ENCODE measurements at places on chromosomes 12 and 14.
A peak's percentile ranks its signal among the peaks of the same experiment; 100 is the strongest.

GRCh38 chr12:47999816-48000215 lies 4.5 kb downstream of the COL2A1 start:
- DNase-seq, result no peak
- H3K27ac ChIP-seq, result no peak overlapping the region
- H3K4me1 ChIP-seq, result peaks cover 34% of the 10 kb centered on the region
- H3K27me3 ChIP-seq, result peaks cover 94% of the 10 kb centered on the region
- no peaks in the 10 kb centered on the region for H3K36me3 ChIP-seq
- H3K4me3 ChIP-seq, result no peak overlapping the region

GRCh38 chr14:103125098-103126070 lies 2.1 kb downstream of the TNFAIP2 start:
- peaks cover 6% of the 10 kb centered on the region for H3K4me1 ChIP-seq
- H3K27me3 ChIP-seq, result peaks cover 32% of the 10 kb centered on the region
- no peaks in the 10 kb centered on the region for H3K36me3 ChIP-seq
- H3K4me3 ChIP-seq, result no peak overlapping the region

- no peaks in the 10 kb centered on the region for H3K27me3 ChIP-seq
- no peaks in the 10 kb centered on the region for H3K36me3 ChIP-seq
- peak within 1 kb of the TSS; percentile 97 for H3K4me3 ChIP-seq
- no peaks in the 10 kb centered on the region for H3K4me1 ChIP-seq
Measured at GRCh38 chr12:95942524-95943329, at the start of gene CCDC38. CCDC38 (minus strand) TSS chr12:95942614; CDS start chr12:95936509, 6,105 bp downstream.

- H3K27ac ChIP-seq, result no peak overlapping the region
- no peaks in the 10 kb centered on the region for H3K27me3 ChIP-seq
- no peaks in the 10 kb centered on the region for H3K4me1 ChIP-seq
- H3K36me3 ChIP-seq, result no peaks in the 10 kb centered on the region
Measured at GRCh38 chr12:46778415-46778814, 47.4 kb downstream of the SLC38A4 start.

DNA sequence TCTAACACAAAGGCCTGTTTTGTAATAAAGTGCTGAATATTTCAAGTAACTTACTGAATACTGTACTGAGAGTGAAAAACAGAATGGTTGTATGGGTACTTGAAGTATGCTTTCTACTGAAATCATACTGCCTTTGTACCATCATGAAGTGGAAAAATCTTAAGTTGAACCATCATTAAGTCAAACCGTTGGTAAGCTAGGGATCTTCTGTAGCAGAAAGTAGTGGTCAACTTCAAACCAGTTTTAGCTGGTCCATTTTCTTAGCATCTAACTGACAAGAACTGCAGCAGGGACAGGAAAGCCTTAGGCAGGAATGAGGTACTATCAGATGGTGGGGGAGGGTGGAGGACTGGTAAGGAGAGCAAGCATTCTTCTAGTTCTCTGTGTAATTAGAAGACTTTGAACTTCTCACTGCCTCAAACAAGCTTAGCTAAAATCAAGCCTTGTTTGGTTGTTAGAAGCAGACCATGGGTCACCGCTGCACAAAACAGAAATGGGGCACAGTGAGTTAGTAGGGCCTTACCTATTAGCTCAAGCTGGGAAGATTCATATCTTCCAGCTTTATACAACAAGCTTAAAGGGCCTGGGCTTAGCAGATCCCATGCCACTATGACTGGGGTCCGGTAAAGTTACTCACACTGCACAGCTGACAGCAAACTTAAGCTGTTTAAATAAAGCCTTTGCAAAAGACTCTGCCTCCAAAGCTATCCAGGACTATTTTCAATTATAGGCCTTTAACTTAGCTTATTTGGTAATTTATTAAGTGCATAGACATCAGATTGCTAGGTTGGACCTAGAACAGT lies 73.8 kb downstream of the ACADS start:
- no peak for DNase-seq
- H3K27ac ChIP-seq, result no peak overlapping the region
- H3K36me3 ChIP-seq, result peaks cover 34% of the 10 kb centered on the region
- H3K27me3 ChIP-seq, result no peaks in the 10 kb centered on the region
- H3K4me3 ChIP-seq, result no peak overlapping the region

DNA sequence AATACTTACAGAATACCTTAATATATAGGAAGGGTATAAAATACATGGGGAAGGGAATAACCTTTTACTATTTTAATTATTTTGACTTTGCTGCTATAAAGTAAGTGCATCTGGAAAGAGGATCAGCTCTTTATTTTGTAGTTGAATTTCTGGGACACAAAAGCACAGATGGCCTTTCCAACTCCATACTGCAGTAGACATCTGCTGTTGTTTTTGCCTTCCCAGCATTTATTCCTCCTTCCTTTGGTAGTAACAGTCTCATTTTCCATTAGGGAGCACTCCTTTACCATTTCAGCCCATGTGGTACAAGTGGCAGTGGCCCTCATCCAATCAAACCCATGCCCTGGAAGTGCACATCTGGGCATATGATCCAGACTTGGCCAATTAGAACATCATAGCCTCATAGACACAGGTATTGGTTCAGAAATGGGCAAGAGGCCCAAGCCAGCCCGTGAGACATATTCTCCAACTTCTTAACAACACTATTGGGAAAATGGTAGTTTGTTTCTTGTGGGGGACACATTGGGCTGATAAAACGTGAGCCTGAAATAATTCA lies 64.8 kb upstream of the YARS2 start:
- no peaks in the 10 kb centered on the region for H3K4me1 ChIP-seq
- H3K27me3 ChIP-seq, result peaks cover 2% of the 10 kb centered on the region
- H3K27ac ChIP-seq, result no peak overlapping the region
- no peak for DNase-seq
- H3K36me3 ChIP-seq, result no peaks in the 10 kb centered on the region

GRCh38 chr12:113386866-113387566 lies 16.7 kb downstream of the SDS start:
- H3K27me3 ChIP-seq, result no peaks in the 10 kb centered on the region
- no peak overlapping the region for H3K4me3 ChIP-seq
- no peaks in the 10 kb centered on the region for H3K4me1 ChIP-seq
- DNase-seq, result no peak
- peaks cover 13% of the 10 kb centered on the region for H3K36me3 ChIP-seq

DNA sequence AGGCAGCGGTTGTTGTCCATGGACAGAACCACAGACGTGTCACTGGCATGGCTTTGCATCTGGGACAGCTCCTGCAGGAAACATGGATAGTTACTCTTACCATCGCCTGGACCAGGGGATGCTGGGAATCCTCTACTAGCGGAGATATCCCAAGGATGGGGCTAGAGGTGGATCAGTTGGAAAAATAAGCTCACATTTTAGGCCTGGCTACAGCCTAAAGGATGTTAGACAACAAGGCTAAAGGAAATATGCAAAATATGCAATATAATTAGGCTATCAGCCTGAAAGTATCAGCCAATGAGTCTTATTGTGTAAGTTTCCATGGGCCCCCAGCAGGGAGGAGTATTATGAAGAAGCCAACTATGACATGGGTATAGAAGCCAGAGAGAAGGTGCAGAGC lies 5.0 kb downstream of the KRT76 start:
- no peak overlapping the region for H3K27ac ChIP-seq
- H3K36me3 ChIP-seq, result no peaks in the 10 kb centered on the region
- H3K4me3 ChIP-seq, result no peak overlapping the region

DNA sequence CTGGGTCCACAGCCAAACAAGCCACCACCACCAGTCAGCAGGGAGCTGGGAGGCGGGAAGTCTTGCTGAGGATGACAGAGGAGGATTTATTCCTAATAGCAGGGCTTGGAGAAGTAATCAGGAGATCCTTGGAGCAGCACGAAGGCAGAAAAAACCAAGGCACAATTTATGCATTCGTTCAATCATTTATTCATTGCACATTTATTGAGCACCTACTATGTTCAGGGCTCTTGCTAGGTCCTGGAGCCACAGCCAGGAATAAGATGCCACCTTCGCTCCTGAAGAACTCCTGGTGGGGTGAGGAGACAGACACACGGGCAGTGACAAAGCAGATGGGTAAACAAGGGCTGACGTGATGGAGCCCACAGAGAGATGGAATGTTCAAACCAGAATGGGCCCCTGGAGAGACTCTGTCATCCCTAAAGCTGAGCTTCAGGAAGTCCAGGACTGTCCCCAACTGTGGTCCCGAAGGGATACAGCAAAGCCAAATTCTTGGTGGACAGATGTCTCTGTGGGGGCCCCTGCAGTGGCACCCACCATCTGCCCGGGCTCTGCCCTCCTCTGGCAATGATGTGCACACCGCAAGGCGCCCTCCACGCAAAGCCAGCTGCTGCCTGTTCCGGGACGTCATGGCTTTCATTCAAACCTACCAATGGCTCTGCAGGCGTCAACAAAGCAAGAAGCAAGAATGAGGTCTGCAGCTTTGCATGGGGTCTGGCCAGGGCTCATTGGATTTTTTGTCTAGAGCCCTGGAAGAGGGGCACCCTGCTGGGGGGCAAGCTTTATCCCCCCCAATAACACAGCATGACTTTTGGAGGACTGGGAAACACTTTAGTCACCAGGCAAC lies 3.0 kb upstream of the TESC start:
- H3K36me3 ChIP-seq, result no peaks in the 10 kb centered on the region
- DNase-seq, result no peak
- H3K27ac ChIP-seq, result peak overlapping the region; percentile 12
- H3K27me3 ChIP-seq, result peaks cover 4% of the 10 kb centered on the region

- H3K27me3 ChIP-seq, result peaks cover 17% of the 10 kb centered on the region
- H3K4me1 ChIP-seq, result peaks cover 2% of the 10 kb centered on the region
- H3K4me3 ChIP-seq, result no peak overlapping the region
- no peak overlapping the region for H3K27ac ChIP-seq
- DNase-seq, result no peak
Measured at GRCh38 chr12:80400571-80400991, 43.5 kb upstream of the PTPRQ start.

DNA sequence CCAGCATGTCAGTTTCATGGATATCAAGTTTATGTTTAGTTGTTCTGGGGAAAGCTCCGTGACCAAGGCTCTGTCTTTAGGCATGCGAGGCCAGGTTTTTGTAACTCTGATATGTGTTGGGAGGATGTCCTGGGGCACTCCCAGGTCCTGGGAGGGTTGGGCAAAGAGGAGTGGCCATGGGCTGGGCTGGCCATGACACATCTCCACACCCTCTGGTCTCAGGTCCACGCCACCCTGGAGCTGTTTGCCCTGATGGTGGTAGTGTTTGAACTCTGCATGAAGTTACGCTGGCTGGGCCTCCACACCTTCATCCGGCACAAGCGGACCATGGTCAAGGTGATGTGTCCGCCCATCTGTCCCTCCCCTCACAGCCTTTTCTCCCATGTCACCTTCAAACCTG lies 46.4 kb downstream of the TPCN1 start:
- DNase-seq, result no peak
- peaks cover 4% of the 10 kb centered on the region for H3K4me1 ChIP-seq
- H3K4me3 ChIP-seq, result no peak overlapping the region

GRCh38 chr14:90853116-90853515 lies 36.9 kb upstream of the TTC7B start:
- H3K27ac ChIP-seq, result no peak overlapping the region
- H3K4me1 ChIP-seq, result no peaks in the 10 kb centered on the region
- DNase-seq, result no peak
- H3K4me3 ChIP-seq, result no peak overlapping the region
- peaks cover 2% of the 10 kb centered on the region for H3K36me3 ChIP-seq

- no peak for DNase-seq
- no peaks in the 10 kb centered on the region for H3K27me3 ChIP-seq
- H3K27ac ChIP-seq, result no peak overlapping the region
- peaks cover 46% of the 10 kb centered on the region for H3K4me1 ChIP-seq
- H3K4me3 ChIP-seq, result no peak overlapping the region
Measured at GRCh38 chr14:89315493-89316470, 101.3 kb downstream of the FOXN3 start.

- H3K27me3 ChIP-seq, result no peaks in the 10 kb centered on the region
- no peaks in the 10 kb centered on the region for H3K36me3 ChIP-seq
- peaks cover 35% of the 10 kb centered on the region for H3K4me1 ChIP-seq
- H3K4me3 ChIP-seq, result peak overlapping the region; percentile 88
- peak overlapping the region; percentile 100 for H3K27ac ChIP-seq
Measured at GRCh38 chr12:12696562-12697383, 790 bp upstream of the GPR19 start.

- no peaks in the 10 kb centered on the region for H3K36me3 ChIP-seq
Measured at GRCh38 chr14:23113431-23114119, 5.5 kb downstream of the CEBPE start.

DNA sequence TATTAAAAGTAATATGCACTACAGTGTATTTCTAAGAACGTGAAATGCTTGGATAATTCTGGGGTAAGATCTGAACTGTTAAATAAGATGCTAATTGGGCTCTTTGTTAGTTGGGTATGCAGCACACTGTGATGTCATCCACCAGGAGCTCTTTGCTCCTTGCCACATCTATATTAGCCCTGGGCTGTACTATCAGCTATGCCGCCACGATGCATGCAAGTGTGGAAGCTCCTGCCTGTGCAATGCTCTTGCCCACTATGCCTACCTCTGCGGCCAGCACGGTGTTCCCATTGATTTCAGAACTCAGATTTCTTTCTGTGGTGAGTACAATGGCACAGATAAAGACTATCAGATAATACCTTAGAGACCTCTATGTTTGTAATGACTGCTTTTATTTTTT lies 165.6 kb downstream of the OTOGL start:
- DNase-seq, result no peak
- H3K27ac ChIP-seq, result no peak overlapping the region
- no peaks in the 10 kb centered on the region for H3K36me3 ChIP-seq
- peaks cover 2% of the 10 kb centered on the region for H3K4me1 ChIP-seq

DNA sequence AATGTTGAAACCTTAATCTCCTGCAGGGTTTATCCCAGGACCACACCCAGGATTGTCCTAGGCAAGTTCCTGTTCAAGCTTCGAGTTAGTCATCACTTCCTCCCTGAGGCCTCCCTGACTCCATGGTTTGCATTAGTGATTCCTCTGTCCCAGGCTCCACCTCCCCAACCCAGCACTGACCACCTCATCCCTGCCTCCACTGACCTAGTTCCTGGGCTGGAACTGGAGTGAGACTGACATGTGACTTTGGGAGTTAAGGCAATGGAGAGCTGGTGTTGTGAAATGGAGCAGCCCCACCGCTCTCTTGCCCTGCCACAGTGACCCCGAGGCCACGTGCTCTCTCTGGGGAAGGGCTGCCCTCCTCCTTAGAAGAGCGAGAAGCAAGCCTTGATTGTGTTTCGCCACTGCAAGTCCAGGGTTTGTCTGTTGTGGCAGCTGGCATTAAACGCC lies 15.8 kb upstream of the DTX1 start:
- no peak overlapping the region for H3K4me3 ChIP-seq
- H3K4me1 ChIP-seq, result peaks cover 8% of the 10 kb centered on the region
- peaks cover 8% of the 10 kb centered on the region for H3K27me3 ChIP-seq
- no peak for DNase-seq

GRCh38 chr14:79668951-79669350 lies 542.4 kb downstream of the DIO2 start:
- DNase-seq, result no peak
- H3K4me3 ChIP-seq, result no peak overlapping the region
- no peak overlapping the region for H3K27ac ChIP-seq
- no peaks in the 10 kb centered on the region for H3K36me3 ChIP-seq

DNA sequence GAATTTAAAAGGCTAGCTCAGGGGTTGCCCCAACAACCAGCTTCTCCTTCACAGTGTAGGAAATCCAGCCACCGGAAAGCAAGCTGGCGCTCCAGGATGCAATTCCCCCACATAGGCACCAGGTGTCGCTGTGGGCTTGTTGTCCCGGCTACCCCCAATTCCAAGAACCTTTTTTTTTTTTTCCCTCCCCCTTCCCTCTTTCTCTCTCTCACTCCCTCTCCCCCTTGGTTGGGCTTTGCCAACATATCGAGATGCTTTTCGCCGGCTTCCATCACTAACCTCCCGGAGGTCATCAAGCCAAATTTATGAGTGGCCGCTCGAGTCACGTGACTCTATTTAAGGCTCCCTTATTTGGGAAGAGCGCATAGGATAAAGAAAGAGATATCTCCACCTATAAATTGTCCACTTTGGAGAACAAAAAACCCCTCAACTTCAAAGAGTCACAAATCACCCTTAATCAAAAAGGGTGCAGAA lies at the start of gene HOXC5:
TSS of gene HOXC5 (plus strand) at position 424 of the 474 bp plus-strand sequence. CDS start 73 bp downstream, outside the sequence.
- H3K27me3 ChIP-seq, result peaks cover 96% of the 10 kb centered on the region
- DNase-seq, result peak; percentile 55
- H3K4me1 ChIP-seq, result peaks cover 13% of the 10 kb centered on the region
- peak within 1 kb of the TSS; percentile 70 for H3K4me3 ChIP-seq
- no peak within 1 kb of the TSS for H3K27ac ChIP-seq
- H3K36me3 ChIP-seq, result peaks cover 2% of the 10 kb centered on the region
